Spleen (tissue), 13 donors: ENCODE measurements at places on chromosomes 6 and 20. TPM values are rescaled to one million over a fixed set of nuclear protein-coding genes. Genes with fewer than 3 reads are reported as not detected.
A peak's percentile ranks its signal among the peaks of the same experiment; 100 is the strongest.

DNA sequence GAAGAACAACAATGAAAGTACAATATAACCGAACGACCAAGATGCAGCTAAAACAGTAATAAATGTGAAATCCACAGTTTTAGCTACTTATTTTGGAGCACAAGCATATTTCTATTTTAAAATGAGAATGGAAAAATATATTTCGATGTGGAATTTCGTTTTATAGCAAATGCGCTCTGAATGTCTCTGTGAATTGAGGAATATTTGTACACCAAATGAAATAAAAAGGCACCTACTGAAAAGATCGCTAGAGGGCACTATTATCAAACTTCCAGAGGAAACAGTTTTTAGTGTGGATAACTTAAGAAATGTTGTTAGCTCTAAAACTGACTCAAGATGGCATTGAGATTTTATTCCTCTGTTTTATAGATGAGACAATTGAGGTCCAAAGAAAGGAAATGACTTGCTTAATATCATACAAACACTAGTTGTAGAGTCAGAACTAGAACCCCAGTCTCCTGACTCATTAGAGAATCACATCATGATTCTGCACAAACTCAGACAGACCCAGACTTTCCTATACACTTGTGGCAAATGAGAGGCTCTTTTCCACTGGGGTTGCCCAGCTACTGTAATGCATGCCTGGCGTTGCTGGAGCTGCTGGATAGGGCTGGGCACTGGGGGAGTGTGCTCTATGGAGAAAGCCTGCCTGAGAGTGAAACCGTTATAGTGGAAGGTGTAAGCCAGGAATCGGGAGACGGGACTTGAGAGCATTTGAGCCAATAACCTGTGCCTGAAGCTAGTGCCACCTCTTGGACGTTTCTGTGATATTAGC is 51.9 kb downstream of the GCLC start:
- no peak overlapping the region for H3K27ac ChIP-seq
- peaks cover 7% of the 10 kb centered on the region for H3K4me1 ChIP-seq
- no peak overlapping the region for H3K4me3 ChIP-seq
- no peaks in the 10 kb centered on the region for H3K27me3 ChIP-seq
- H3K36me3 ChIP-seq = no peaks in the 10 kb centered on the region
- no peak for DNase-seq

GRCh38 chr6:134115715-134116074 is 63.3 kb upstream of the SLC2A12 start:
- peaks cover 14% of the 10 kb centered on the region for H3K27me3 ChIP-seq
- no peaks in the 10 kb centered on the region for H3K36me3 ChIP-seq
- DNase-seq = no peak

DNA sequence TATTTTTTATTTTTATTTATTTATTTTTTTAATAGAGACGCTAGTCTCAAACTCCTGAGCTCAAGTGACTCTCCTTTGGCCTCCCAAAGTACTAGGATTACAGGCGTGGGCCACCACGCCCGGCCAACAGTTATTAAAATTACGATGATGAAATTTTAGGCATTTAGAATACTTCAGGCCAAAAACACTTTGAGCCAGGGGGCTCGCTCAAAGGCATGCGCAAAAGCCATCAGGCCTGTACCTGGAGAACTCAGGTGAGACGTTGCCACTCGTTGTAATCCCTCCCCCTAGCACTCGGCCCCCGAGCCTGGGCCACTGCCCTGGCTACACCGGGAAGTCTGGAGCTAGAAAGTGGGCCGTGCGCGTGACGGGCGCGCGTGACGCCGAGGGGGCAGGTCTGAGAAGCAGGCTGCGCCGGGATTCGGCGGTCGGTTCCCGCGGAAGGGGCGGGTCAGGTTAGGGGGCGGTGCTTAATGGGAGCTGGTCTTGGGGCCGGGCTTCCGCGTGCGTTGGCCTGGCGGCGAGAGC is 337 bp upstream of the CBFA2T2 start:
- H3K27ac ChIP-seq = peak overlapping the region; percentile 95
- no peaks in the 10 kb centered on the region for H3K4me1 ChIP-seq
- H3K4me3 ChIP-seq = peak overlapping the region; percentile 97
- no peaks in the 10 kb centered on the region for H3K27me3 ChIP-seq
- H3K36me3 ChIP-seq = no peaks in the 10 kb centered on the region

DNA sequence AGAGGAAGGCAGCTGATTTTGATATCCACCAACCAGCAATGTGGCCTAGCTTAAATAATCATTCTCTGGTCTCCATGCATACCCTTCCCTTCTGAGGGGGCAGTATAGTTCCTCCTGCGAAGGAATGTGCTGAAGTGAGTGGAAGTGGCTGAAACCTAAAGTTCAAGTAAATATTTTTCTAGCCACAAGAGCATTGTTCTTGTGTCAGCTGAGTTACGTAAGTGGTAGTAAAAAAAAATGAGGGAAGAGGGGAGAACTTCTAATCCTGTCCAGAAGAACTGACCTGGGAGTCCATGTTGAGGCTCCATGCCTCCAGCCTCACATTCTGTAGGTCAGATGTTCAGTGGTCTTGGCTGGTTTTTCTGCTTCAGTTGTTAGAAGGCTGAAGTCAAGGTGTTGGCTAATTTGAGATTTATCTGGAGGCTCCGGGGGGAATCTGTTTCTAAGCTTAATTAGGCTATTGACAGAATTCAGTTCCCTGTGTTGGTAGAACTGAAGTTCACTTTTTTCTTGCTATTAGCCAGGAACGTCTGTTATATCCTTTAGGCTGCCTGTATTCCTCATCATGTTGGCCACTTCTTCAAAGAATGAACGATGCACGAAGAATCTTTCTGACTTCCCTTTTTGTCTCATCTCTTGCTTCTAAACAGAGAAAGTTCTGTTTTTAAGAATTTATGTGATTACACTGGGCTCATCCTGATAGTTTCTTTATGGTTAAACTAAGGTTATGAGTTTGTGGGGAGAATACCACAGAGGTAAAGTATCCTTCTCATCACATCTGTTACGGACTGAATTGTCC is 207.1 kb upstream of the PRSS16 start:
- H3K36me3 ChIP-seq = no peaks in the 10 kb centered on the region
- DNase-seq = no peak
- H3K27ac ChIP-seq = no peak overlapping the region
- H3K4me3 ChIP-seq = no peak overlapping the region
- no peaks in the 10 kb centered on the region for H3K4me1 ChIP-seq

DNA sequence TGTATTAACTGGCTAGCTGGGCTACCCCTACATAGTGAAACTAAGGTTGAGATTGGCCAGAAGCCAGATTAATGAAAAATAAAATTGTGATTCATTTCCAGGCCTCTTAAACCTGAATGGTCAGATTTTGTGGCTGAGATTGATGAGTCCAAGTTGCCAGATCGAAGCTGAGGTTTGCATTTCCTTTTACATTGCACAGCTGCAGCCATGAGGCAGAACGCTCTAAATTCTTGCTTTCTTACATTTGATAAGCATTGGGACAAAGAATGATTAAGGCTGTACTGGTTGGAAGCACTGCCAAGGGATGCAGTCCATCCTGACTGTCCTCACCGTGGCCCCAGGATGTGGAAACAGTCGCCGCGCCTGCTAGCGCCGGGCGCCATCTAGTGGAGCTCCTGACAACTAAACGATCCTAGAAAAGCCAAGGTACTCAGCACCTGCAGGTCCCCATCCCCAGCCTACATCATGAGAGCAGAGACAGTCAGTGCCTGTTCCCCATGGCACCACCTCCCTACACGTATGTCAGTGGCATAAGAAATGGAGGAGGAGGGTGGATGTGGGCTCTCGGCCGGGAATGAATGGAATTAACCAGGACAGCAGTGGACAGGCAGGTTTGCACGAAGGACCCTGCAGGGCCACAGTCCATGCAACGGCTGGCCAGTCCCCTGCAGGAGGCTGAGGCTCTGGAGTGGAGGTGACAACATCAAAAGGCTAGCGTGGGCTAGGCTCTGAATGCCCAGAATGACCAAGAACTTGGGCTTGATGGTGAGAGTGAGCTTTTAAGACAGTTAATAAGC is 19.0 kb downstream of the PXDC1 start:
- no peak overlapping the region for H3K4me3 ChIP-seq
- H3K36me3 ChIP-seq = peaks cover 5% of the 10 kb centered on the region
- peaks cover 11% of the 10 kb centered on the region for H3K4me1 ChIP-seq
- DNase-seq = peak; percentile 89

DNA sequence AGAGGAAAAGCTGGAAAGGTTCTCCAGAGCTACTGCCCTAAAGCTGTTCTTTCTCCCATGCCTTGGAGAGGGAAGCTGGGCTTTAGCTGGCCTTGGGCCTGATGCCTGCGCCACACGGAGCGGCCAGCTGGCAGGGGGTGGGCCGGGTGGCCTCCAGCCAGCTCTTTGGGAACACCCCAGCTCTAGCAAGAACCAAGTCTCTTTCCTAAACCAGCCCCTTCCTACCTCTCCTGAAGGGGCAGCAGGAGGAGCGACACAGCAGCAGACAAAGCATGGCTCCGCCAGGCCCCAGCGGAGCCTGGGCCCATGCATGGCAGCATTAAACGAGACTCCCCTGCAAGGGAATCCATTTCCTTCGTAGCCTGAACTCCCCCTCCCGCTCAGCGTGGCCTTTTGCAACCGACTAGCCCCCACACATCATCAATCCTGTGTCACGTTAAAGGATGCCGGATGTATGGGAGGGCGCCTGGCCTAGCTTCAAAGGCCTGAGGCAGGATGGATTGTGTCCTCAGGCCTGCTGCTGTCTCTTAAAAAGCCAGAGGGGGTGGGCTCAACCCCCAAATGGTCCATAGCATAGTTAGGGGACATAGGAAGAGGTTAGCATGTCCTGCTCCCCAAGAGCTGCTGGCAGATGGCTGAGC is 14.0 kb downstream of the MRPS18A start:
- no peak overlapping the region for H3K4me3 ChIP-seq
- no peak for DNase-seq
- H3K4me1 ChIP-seq = peaks cover 25% of the 10 kb centered on the region
- no peaks in the 10 kb centered on the region for H3K27me3 ChIP-seq
- H3K27ac ChIP-seq = peak overlapping the region; percentile 51
- H3K36me3 ChIP-seq = peaks cover 78% of the 10 kb centered on the region

DNA sequence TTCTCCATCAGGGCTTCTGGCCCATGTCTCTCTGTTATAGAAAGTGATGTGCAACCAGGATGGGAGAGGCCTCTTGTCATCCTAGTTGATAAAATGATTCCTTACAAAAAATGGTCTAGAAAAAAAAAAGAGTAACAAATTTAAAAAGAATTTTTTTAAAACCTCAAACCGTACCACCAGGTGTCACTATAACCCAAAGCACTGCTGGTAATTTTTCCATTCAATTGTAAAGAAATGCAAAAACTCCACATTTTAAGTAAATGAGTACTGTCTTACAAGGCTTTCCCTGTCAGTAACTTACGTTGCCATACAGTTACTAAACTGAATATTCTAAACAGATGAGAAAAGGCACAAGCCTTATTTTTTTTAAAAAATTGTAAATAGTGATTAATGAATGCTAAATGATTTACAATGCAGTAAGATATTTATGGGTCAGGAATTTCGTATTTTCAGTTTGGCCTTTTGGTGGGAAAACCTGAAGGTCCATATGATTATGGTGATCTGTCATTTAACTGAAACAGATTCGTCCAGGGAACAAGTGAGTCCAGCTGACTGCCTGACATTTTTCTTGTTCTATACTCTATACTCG is 95.4 kb downstream of the OGFRL1 start:
- no peak for DNase-seq
- H3K4me3 ChIP-seq = no peak overlapping the region
- no peaks in the 10 kb centered on the region for H3K27me3 ChIP-seq
- H3K27ac ChIP-seq = no peak overlapping the region
- no peaks in the 10 kb centered on the region for H3K36me3 ChIP-seq

Gene RGS17
- 0.06 TPM for polyA plus RNA-seq

GRCh38 chr6:39590871-39591393 is 134.3 kb downstream of the KIF6 start:
- no peaks in the 10 kb centered on the region for H3K27me3 ChIP-seq
- H3K4me1 ChIP-seq = no peaks in the 10 kb centered on the region
- H3K27ac ChIP-seq = no peak overlapping the region
- no peak for DNase-seq
- no peak overlapping the region for H3K4me3 ChIP-seq
- H3K36me3 ChIP-seq = no peaks in the 10 kb centered on the region

- H3K4me1 ChIP-seq = no peaks in the 10 kb centered on the region
- H3K27ac ChIP-seq = no peak overlapping the region
- no peaks in the 10 kb centered on the region for H3K36me3 ChIP-seq
- DNase-seq = no peak
- no peak overlapping the region for H3K4me3 ChIP-seq
- no peaks in the 10 kb centered on the region for H3K27me3 ChIP-seq
These were observed 241.6 kb upstream of the SUPT3H start for GRCh38 chr6:45619211-45619760.
